ENCODE measurements at places on chromosomes 13 and 19. TPM values are rescaled to one million over a fixed set of nuclear protein-coding genes. Genes with fewer than 3 reads are reported as not detected.

GRCh38 chr19:20664901-20665781, 3.8 kb upstream of the ZNF626 start:
- DNase-seq = peak; percentile 68

AXL gene
- total RNA-seq = 19.8 TPM

- DNase-seq = no peak
These were observed 68.3 kb downstream of the LACC1 start for GRCh38 chr13:43947897-43948458.

DNA sequence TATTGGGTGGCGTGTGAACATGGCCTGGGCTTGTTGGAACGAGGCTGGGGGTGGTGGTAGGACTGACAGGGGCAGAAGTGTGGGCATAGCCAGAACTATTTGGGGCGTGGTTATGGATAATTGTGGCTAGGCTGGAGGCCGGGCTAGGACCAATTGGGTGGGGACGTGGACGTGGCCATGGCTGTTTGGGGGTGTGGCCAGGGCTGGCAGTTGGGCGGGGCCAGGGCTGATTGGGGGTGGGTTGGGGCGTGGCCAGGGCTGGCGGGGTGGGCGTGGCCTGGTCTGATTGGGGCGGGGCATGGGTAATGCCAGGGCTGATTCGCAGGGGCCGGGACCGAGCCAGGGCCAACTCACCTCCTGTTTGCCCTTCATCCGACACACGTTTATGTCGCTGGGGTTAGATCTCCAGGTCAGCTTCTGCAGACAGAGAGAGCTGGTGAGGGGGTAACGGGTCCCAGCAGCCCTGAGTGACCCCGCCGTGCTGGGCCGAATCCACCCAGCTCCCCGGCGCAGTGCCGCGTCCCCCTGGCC, 2.8 kb downstream of the SEMA6B start:
- DNase-seq = peak; percentile 70

DNA sequence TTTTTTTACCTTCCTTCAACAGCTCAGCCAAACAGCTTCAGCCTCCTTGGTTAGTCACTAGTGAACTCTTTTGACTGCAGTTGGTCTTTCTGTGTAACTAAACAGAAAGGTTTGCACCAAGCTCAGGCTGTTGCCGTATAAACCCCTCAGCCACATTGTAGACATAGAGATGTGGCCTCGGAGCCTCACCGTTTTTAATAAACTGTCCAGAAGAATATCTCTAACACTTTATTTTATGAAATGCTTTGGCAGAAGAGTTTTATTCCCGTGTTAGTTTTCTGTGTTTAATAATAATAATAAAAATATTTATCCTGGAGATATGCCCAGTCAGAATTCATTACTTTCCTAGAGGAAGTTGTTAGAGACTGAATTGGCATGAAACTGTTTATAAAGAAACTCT, 171.7 kb upstream of the MAB21L1 start:
- no peak for DNase-seq

LRRC63 gene
- total RNA-seq = not detected

KLK8 gene
- not detected for total RNA-seq

DNA sequence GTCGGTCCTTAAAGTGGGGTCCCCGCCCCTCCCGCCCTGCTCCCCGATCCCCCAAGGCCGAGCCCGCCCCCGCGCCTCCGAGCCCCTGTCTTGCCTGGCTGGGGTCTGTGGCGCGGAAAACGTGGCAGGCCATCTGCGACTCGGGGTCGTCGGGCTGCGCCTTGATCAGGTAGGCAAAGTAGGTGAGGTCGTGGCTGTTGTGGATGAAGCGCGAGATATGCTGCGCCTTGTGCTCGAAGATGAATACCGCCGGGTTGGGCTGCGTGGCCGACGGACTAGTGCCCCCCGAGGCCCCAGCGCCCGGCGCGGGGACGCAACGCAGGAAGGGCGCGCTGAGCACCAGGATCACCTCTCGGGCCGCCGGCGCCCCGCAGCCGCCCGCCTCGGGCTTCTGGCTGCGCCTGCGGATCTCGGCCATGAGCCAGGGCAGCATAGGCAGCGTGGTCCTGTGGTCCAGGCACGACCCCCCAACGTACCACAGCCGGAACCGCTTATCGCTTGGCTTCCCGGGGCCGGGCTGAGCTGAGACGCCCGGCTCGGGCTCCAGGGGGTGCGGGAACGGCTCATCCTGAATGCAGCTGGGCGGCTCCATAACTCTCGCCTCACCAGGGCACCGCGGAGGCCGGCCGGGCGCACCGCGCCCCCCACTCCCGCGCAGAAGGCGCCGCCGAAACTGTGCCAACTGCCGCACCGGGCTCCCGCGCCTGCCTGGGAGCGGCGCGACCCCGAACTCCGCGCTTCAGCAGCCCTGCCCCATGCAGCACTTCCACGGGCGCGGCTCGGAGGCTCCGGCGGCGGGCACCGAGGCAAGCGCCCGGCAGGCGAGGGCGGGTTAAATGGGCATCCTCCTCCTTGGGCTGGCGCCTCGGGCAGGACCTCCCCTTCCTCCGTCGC, 546 bp downstream of the TBC1D4 start:
- DNase-seq = peak; percentile 70

CD70 gene
- total RNA-seq = not detected

- no peak for DNase-seq
These were observed 310.1 kb downstream of the OLFM4 start for GRCh38 chr13:53338760-53339159.

SELENOV gene
- not detected for total RNA-seq

ZNF729 gene
- total RNA-seq = not detected

DNA sequence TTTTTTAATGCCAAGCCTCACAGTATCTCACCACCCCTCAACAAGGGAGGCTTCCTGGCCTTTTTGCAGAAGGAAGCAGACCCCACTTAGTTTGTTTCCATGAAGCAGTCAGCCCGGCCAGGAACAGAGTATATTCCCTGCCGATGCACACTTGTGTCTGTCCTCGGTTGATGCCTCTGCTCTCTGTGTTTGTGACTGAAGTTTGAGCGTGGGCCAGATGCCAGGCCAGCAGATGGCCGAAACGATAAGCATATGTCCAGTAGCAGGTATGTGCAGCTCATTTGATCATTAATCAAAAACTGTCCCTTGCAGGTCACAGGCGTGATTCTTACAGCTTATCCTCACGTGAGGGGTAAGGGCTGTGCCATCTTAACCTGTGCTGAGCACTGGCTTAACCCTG, 144.0 kb downstream of the IRS2 start:
- no peak for DNase-seq

DNA sequence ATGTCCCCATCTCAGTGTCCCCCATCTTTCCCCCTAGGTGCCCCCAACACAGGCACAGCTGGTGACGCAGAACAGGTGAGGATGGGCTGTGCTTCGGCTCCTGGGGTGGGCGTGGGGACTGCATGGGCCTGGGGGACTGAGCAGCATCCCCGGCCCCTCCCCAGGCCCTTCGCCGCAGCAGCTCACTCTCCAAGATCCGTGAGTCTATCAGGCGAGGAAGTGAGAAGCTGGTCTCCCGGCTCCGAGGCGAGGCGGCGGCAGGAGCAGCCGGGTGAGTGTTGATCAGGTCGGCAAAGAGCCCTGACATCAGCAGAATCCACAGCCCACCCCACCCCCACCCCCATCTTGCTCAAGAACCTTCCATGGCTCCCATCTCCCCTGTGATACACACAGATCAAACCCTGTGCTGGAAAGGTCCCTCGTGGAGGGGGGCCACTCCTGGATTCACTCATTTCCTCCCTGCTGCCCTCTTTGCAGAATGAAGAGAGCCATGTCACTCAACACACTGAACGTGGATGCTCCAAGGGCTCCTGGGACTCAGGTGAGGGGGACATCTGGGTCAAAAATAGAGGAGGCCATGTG, 10.0 kb downstream of the KLC3 start:
- DNase-seq = no peak

ALKBH7 gene
- total RNA-seq = 134 TPM

DNA sequence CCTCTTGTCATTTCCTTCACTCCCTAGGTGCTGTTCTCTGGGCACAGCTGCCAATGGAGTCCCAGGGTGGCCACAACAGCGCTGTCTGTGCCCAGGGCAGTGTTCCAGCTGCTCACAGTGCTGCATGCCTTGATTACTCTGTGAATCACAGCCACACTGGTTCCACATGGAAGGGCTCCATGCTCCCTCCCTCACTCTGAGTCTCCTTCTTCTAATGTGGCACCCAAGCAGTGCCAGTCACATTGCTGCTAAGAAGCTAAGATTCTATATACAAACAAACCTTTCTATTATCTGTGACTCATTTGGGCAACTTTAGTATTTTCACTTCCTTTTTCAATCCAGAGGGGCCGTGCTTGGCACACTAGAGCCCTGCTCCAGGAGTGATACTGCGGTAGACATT, 248.7 kb downstream of the TDRD3 start:
- DNase-seq = no peak

DNA sequence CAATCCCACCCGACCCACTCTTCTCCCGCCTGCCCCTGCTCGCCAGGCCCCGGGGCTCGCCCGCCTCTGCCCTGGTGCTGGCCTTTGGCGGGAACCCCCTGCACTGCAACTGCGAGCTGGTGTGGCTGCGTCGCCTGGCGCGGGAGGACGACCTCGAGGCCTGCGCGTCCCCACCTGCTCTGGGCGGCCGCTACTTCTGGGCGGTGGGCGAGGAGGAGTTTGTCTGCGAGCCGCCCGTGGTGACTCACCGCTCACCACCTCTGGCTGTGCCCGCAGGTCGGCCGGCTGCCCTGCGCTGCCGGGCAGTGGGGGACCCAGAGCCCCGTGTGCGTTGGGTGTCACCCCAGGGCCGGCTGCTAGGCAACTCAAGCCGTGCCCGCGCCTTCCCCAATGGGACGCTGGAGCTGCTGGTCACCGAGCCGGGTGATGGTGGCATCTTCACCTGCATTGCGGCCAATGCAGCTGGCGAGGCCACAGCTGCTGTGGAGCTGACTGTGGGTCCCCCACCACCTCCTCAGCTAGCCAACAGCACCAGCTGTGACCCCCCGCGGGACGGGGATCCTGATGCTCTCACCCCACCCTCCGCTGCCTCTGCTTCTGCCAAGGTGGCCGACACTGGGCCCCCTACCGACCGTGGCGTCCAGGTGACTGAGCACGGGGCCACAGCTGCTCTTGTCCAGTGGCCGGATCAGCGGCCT, 4.1 kb downstream of the LRFN3 start:
- DNase-seq = no peak

DNA sequence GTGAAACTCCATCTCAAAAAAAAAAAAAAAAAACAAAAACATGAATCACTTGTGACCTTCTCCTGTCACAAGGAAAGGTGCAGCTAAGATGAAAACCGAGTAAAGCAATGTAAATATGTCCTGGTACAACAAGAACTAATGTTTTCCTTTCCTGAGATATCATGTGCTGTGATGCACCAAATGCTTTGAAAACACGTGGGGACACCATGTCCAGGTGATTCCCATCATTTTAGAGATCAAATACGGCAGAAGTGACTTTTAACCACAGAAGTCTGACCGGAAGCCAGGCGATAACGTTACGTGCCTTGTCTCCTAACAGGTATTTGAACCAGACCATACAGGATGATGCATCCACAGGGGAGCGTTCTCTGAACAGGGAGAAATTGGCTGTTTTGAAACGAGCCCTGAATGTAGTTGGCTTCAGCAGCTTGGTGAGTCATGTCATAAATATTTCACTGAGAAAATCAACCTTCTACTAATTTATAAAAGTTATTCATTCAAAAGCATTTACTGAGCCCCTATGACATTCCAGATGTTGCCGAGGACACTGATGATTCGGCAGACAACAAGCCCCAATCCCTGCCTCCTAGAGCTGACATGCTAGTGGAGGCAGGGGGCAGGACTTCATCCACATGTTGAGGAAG, 328.1 kb downstream of the MYO16 start:
- DNase-seq = no peak

DNA sequence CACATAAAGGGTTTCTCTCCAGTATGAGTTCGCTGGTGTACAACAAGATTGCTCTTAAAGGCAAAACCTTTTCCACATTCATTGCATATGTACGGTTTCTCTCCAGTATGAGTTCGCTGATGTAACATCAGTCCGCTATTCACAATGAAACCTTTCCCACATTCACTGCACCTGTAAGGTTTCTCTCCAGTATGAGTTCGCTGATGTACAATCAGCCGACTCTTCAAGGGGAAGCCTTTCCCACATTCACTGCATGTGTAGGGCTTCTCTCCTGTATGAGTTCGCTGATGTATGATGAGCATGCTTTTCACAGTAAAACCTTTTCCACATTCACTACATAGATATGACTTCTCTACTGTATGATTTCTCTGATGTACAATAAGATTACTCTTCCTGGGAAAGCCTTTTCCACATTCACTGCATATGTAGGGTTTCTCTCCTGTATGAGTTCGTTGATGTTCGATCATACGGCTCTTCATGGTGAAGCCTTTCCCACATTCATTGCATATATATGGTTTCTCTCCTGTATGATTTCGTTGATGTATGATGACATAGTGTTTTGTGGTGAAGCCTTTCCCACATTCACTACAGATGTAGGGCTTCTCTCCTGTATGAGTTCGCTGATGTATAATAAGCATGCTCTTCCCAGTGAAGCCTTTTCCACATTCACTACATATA, 6.0 kb upstream of the ZNF614 start:
- no peak for DNase-seq

MIDN gene
- 62.8 TPM for total RNA-seq

RETN gene
- 1.2 TPM for total RNA-seq

GRCh38 chr13:78183732-78184131, 265.1 kb upstream of the EDNRB start:
- no peak for DNase-seq

- DNase-seq = no peak
These were observed 82.7 kb upstream of the RFC3 start for GRCh38 chr13:33735276-33735675.

GRCh38 chr19:39506944-39507714, 7.8 kb upstream of the SELENOV start:
- DNase-seq = no peak

GRCh38 chr19:37079238-37079637, 1.0 kb downstream of the ZNF420 start:
- no peak for DNase-seq

DNA sequence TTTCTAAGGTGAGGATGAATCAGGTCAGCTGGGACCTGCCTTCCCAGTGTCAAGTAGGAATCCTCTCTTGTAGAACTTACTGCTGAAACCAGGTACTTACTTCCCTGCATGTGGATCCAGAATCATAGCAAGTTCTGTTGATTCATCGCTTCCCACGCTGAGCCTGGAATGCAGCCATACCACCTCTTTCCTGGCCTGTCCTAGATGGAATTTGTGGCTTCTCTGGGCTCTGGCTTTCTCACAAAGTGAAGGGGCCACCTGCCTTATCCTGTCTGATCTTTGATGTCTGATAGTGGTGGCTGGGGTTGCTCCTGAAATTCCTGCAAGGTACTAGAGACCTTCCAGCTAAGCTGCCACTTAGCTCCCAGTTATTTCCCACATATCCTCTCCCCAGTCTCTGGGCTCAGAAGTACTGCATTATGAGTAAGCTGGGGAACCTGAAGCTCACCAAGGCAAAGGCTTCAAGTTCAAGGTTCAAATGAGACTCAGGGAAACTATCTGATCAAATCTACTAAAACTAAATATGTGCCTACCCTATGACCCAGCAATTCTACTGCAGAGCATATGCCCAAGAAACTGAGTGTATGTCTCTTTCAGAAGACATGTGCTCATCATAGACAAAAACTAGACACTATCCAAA, 103.5 kb downstream of the SUCLA2 start:
- DNase-seq = no peak

GRCh38 chr19:14400951-14401431, 18.1 kb downstream of the DDX39A start:
- no peak for DNase-seq
